Activated B cell treated with CpG ODN at 0.5 μM for 24 hours (primary cell): ENCODE measurements at places on chromosomes 1 and 21. TPM values are rescaled to one million over a fixed set of nuclear protein-coding genes. Genes with fewer than 3 reads are reported as not detected.
A peak's percentile ranks its signal among the peaks of the same experiment; 100 is the strongest.

DNA sequence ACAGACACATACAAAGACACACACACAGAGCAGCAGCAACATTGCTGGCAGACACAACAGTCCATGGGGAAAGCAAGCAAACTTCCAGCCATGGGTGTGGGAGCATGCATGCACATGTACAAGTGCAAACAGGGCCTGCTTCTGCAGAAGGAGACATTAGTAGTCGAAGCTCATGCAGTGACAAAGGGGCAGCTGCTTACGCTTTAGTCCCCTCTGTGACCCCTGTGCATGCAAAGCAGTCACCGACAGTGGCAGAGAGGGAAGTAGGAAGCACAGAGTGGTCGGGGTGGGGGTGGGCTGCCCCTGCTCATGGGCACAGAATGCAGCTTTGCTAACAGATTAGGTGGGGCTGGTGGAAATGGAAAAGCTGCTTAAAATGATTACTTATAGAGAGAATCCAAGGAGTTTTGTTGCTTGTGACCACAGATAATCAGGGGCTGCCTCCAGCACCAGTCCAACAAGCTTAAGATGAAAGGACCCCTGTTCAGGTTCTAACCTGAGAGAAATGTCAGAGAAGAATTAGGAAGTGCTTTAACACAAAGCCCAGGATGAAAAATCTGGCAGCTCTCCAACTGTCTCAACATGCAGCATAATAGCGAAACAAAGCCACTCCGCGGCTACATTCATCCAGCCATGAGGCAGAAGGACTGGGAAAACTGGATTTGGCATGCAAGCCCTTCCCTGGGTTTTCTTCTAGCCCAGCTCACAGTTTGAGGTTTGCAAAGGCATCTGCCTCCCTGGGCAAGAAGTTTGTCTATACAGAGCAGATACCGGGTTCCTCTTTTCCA, 378.9 kb downstream of the KCNH1 start:
- DNase-seq: no peak

- DNase-seq: peak; percentile 41
These were observed 17.9 kb downstream of the SLC9A1 start for GRCh38 chr1:27136998-27137542.

DNA sequence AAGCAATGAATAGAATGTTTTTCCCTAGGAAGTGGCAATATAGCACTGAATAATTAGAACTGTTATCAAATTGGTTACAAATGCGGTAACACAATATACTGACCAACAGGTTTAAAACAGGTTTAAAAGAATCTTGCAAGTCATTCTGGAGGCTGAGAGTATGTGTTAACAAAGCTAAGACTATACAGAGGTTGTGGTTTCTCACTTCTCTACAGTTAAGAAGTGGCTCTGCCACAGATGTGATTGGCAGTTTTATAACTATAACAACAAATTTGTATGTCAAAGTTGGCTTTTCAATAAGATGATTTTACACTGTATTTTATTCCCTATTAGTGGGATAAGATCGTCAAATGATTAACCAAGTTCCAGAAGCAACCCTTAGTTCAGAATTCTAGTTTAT, 7.1 kb downstream of the ANGEL2 start:
- no peak for DNase-seq

DNA sequence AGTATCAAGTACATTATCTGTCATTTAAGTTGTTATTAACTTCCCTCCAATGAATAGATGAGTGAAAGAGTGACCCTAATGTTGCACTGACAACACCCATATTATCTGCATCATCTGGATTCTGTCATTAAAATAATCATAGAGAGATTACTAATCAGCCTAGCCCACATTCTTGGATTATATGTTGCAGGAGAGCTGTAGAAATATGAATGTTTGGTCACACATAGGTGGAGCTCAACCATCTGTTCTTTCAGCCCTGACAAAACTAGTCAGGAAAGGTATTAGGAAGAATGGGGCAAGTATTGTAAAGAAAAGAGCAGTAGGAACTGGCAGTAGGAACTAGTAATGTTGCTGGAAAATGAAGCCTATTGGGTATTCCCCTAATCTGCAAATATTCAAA, 15.4 kb downstream of the FLG2 start:
- DNase-seq: no peak

CDC20 gene
- 3.2 and 4.2 TPM in 2 replicates for total RNA-seq

AXDND1 gene
- 0.61 and 0.75 TPM in 2 replicates for total RNA-seq

GRCh38 chr21:35071347-35071746, 22.2 kb upstream of the RUNX1 start:
- DNase-seq: no peak

GRCh38 chr1:61318319-61319125, 236.2 kb downstream of the NFIA start:
- no peak for DNase-seq

LENEP gene
- total RNA-seq: 1.8 and 2.4 TPM in 2 replicates

CD2 gene
- total RNA-seq: 0.35 and 0.37 TPM in 2 replicates

GPR52 gene
- total RNA-seq: 7.7 and 12.4 TPM in 2 replicates

PKLR gene
- 0.18 TPM in 1 of 2 replicates, not detected in the other for total RNA-seq

GRCh38 chr1:94142022-94142421, 21.1 kb upstream of the ABCA4 start:
- no peak for DNase-seq

DNA sequence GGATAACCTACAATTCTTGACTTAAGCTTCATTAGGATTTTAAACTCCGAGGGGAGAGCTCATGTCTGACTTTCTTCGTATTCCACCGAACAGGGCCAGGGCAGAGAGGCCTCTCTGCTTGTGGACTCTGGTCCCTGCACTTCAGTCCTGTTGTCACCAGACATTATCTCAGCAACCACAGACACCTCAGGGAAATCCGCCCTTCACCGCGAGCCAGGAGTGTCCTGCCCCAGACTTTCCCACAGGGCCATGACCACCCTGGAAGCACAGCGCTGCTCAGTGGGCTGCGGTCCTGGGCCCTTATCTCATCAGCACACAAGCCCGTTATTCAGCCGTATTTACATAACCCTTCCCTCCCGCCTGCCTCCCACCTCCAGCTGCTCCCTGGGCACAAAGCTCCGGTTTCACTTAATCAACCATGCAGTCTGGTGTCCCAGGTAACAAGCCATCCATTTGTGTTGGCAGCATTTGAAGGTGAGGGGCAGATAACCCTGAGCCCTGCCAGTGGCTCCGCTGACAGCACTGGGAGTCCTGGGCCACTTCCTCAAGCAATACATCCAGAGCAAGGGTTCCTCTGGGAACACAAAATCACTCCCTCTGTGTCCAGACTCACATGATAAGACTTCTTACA, 122.8 kb upstream of the RAB4A start:
- no peak for DNase-seq

GRCh38 chr1:97097404-97097925, 375.9 kb downstream of the PTBP2 start:
- DNase-seq: no peak

RAB25 gene
- 0.32 and 0.38 TPM in 2 replicates for total RNA-seq

DNA sequence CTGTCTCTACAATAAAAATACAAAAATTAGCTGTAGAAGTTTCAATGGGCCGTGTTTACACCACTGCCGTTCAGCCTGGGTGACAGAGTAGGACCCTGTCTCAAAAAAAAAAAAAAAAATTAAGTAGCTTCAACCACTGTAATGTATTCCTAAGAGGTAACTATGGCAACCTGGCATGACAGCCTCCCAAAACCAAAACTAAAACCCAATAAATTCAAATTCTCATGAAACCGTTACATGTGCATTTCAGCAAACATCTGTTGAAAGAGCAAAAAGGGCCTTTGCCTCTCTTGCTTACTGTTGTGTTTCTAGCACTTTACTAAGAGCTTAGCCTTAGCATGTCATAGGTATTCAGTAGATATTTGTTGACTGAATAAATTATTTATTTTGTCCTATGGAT, 33.5 kb downstream of the ODR4 start:
- DNase-seq: no peak

DNA sequence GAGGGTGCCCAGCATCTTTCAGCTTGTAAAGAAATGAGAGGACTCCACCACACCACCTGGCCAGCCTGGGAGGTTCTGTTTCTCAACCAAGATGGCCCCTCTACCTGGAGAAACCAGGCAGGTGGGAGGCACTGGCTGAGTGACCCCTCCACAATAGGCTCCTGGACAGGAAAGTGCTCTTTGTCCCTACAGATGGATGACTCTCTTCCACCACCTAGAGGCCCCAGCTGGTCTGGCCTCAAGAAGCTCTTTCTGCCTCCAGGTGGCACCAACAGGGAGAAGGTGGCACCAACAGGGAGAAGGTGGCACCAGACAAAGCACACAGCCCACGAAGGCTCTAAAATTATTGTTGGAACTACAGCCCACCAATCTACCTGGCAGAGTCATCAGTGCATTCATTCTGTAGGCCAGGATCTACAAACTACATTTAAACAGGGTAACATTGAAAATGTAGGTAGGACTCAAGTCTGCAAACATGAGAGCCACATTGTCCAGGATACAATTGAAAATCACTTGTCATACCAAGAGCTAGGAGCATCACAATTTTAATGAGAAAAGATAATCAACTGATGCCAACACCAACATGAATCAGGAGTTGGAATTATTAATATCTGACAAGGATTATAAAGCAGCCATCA, 14.4 kb downstream of the TMPRSS3 start:
- DNase-seq: no peak

SLC26A9 gene
- not detected in 2 replicates for total RNA-seq

DNA sequence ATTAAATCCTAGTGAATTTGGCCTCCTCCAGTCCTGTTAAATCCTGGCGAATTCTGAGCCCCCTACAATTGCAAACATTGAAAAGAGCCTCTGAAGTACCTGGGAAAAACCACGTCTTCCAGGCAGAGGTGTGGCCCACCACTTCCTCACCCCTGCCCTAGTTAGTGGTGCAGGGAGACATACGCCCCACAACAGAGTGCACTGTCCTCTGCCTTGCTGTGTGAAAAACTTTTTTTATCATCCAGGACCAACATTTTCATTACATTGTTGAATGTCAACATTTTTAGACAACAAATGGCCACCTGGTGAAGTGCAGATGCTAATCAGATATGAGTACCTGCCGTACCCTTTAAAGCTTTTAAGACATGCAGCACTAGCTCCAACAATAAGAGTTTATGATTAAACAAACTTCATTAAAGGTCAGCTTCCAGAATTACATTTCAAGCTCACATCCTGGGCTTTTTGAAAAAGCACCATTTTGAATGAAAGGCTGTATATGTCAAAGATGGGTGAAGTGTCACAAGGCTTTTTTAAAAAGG, 13.6 kb upstream of the TMPRSS2 start:
- no peak for DNase-seq

SPOCD1 gene
- total RNA-seq: not detected in 2 replicates

PPP1R12B gene
- total RNA-seq: 22.4 and 25.7 TPM in 2 replicates

DNA sequence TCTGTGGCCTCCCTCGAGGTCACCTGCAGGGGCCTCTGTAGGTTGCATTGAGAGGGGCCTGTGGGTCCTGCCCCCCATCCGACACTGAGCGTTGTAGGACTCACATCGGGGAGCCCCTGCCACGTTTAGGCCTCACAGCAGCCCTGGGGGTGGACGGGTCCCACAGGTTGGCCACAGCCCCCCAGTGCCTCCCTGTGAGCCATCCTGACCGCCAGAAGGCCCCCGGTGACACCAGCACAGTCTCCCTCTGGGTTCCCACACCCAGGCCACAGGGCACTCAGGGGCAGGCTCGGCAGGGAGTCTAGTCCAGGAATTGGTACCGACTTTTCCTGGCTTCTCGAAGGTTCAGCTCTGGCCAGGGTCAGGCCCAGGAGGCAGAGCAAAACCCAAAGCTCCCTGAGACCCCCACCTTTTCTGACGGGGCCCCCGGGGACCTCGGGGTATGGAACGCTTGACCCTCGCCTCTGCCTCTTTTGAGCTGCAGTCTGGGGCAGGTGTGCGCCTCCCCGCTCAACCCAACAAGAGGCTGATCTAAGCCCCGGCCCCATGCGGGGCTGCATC, 13.9 kb upstream of the POFUT2 start:
- DNase-seq: no peak

GRCh38 chr1:166166329-166166697, 488 bp downstream of the FAM78B start:
- no peak for DNase-seq

DCST1 gene
- not detected in 2 replicates for total RNA-seq

IGFN1 gene
- not detected in 2 replicates for total RNA-seq

LRRC3 gene
- total RNA-seq: 0.91 and 1.00 TPM in 2 replicates

DNA sequence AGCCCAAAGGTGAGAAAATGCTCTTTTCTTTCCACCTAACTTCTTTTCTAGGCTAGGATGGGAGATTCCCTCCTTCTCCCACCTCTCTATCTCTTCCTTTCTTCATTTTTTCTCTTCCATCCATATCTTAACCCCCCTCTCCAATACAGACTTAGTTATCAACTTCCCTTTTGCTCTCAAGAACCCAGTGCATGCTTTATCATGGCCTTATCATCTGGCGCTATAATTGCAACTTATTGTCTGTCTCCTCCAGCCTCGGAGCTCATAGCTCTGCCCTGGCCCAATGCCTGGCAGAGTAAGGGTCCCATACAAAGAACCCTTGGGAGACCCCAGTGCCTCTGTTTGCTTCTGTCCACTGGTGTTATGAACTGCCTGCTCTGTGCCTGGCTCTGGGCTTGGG, 71.0 kb upstream of the NFASC start:
- DNase-seq: no peak

DNA sequence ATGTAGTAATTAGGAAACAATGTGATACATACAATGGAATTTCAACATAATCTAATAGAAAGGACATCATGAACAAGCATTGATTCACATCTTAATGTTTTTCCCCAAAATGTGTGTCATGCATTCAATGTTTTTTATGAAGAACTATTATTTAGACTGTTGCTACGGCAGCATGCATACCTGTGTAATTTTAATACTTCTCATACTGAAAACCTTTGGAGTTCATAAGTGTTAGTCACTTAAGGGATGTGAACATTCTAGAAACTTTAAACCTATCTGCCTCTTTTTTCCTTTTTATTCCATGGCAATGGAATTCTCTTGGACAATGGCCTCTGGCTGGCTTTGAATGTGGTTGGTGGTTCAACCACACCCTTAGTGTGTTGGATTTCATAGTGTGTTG, 48.6 kb downstream of the TMPRSS15 start:
- DNase-seq: no peak

DNA sequence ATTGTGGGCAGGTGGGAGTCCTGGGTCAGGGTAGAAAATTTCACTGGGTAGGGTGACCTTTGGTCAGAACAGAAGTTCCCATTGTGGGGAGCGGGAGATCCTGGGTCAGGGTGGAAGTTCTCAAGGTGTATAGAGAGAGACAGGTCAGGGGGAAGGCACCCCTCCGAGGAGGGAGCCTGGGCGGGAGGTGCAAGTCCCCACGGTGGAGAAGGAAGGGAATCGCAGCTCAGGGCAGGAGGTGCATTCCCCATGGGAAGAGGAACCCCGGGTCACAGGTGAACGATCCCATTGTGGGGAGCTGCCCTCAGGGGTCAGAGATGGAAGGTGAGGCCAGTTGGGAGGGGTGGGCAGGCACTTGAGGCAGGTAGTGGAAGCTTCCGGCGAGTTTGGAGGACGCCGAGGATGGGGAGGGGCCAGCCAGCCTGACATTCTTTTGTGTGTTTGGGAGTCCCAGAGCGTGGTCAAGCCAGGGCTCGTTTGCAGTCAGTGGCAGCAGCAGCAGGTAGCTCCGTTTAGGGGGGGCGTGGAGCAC, 637 bp downstream of the LYPLA2 start:
- DNase-seq: no peak

- no peak for DNase-seq
These were observed 54.6 kb upstream of the BOLA1 start for GRCh38 chr1:149844650-149845255.
